AG04449 (cell line): ENCODE measurements at places on chromosomes 12 and 14.
A peak's percentile ranks its signal among the peaks of the same experiment; 100 is the strongest.

GRCh38 chr14:100283984-100284881 is 22.0 kb downstream of the SLC25A29 start:
- no peak for DNase-seq

DNA sequence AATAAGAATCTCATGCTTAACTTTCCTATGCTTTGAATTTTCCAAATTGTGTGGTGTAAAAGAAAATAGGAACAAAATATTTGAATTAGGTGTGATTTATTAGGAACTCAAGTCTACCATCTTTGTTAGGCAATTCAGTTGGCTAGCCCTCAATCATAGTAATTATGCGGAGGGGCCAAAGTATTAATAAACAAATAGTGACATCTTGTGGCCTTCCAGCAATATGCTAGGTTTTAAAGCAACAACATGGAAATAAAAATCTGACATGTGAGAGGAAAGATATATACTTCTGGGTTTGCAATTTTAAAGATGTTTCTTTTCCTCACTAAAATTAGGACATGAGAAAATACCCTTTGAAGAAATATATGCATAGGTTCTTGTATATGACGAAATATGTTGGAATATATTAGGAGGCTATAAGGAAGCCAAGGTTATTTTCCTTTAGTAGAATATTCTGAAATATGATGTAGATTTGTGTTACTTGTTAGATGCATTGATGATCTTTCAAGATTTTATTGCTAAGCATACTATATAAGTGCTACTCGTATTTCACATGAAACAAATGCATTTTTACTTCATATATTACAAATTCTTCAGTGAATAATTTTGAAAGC is 200.4 kb downstream of the PTPRO start:
- DNase-seq = no peak

DNA sequence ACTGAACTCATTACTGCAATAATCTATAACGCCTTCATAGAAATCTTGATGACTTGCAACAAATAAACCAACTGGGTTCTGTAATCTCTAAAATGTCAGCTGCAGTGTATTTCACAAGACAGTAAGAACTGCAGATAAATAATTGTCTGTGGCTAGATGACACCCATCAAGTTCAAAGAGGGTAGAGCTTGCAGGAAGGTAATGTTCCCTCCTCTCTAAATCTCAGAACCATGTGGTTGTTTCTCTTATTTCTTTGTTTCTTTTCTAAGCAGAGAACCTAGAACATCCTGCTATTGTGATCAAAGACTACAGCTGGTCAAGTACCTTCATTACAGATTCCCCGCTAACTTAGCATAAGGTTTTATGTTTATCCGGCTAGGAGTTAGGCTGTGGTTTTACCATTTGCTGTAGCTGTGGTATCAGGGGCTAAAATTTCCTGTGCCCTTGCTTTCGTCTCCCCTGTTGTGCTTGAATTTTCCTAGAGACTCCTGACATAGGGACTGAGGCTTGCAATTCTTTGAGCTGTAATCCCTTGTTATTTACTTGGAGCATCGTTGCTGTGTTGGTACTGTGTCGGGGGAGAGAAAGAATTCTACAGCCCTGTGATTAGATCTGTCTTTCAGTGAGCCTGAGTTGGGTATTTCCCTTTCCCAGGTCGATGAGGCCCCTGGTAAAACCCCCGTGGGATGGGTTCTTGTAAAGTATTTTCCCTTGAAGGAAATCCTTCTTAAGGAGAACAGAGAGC is 253.1 kb upstream of the BTG1 start:
- no peak for DNase-seq

DNA sequence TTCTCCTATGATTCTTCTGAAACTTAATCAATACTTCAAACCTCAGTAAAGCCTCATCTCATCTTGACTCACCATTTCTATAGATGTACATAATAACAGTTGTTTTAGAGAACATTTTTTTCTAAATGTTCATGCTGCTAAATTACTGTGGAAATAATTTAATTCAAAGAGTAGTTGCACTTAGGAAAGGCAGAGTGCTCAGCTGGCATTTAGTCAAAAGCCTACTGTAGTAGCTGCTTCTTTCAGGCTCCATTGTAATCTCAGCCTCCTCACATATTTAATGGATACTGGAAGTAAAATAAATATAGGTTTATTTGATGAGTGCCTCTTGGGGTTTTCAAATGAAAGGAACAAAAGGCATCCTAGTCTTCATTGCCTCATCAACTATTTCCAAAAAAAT is 325.0 kb downstream of the CCER1 start:
- no peak for DNase-seq

DNA sequence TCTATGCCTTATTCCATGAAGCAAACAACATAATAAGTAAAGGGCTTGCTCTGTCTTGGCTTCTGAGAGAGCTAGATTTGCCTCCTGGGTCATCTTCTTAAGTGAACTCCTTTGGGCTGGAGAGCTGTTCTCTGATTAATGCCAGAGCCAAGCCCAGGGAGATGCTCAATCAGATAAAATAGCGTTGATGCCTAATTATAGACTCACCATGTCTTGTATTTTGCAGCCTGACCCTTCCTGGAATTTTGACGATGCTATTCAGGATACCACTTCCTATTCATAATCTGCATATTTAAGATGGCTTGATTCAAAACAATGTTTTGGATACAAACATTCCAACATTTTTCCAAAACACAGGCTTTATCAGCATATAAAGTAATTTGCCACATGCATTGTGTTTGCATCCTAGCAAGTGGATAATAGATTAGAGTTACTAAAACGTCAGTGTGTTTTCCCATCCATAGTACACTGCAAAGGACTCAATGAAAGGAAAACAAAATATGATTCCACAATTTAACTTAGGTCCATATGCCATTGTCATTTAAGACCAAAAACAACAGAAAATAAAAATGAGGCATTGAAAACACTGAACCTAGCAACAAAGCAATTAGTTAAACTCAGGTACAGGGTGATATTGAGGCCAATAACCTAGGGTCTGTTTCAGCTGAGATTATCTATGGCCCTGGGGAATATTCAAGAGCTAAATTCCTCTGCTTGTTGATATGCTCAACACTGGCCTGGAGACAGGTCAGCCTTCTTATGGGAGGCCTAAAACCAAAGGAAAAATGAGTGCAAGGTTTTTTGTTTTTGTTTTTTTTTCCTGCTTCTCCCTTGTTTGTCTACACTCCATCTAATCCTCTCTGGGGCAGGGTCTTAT is 184.2 kb upstream of the FOXN3 start:
- peak; percentile 66 for DNase-seq

- no peak for DNase-seq
These were observed 43.1 kb downstream of the CACNA1C start for GRCh38 chr12:2095878-2096277.

DNA sequence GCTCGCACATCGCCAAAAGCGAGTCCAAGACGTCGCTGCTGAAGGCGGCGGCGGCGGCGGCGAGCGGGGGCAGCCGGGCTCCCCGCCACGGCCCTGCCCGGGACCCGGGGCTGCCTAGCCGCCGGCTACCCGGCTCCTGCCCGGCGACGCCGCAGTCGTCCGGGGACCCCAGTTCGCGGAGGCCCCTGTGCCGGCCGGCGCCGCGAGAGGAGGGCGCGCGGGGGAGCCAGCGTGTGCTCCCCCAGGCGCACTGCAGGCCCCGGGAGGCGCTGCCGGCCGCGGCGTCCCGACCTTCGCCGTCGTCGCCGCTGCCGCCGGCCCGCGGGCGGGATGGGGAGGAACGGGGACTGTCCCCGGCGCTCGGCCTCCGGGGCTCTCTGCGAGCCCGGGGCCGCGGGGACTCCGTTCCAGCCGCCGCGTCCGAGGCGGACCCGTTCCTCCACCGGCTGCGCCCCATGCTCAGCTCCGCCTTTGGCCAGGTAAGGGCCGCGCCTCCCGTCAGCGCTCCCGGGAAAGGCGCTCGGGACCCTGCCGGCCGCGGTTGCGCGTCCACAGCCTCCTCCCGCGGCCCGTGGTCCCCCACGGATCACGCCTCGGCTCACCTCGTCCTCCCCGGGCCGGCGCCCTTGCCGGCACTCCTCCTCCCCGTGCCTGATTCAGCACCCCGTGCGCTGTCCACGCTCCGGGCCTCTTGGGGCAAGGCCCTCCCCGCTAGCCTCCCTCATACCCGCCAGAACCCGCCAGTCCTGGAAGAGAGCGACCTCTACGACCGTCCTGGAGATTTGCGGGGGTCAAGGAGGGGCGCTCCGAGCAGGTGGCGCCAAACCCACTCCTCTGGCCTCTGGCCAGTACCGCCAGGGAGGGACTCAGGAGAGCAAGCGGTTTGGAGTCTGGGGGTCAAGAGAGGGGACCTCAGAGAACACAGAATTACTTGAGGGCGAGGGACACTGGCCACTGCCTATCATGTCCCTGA is 721 bp downstream of the CABP1 start:
- DNase-seq = no peak

- no peak for DNase-seq
These were observed 35.2 kb upstream of the LHX5 start for GRCh38 chr12:113506867-113507266.

DNA sequence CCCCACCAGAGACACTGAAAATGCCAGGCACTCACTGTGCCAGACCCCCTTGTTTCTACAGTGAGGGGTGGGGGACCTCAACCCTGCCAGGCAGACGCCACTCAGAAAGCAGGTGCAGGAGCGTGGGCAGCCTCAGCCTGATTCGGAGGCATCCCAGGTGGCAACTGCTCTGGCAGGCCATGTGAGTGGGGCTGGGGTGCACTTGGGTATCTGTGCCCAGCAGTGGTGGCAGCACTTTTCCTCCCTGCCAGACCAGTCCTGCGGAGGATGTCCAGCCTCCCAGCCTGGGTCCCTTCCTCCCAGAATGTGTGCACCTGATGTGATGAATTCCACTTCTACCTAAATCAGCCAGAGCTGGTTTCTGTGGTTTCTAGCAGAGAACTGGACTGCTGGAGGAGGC is 13.4 kb upstream of the TTC7B start:
- DNase-seq = no peak

DNA sequence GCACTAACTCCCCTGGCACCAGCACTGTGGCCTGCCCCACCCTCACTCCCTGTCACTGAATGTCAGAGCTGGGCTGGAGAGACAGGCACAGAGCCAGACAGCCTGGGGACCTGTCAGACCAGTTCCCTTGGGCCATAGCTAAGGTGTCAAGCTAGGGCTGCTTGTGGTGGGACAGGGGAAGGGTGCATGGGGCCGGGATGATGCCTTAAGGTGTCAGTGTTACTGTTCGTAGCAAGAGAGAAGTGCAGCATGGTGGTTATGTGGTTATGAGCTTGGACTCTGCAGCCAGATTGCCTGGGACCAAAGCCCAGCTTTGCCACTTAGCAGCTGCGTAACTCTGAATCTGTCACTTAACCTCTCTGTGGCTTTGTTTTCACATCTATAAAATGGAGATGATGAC is 3.8 kb downstream of the RAPGEF3 start:
- DNase-seq = no peak

- no peak for DNase-seq
These were observed 27.5 kb downstream of the MGAT4C start for GRCh38 chr12:86228656-86229055.

- DNase-seq = peak; percentile 79
These were observed 45.8 kb upstream of the TMED10 start for GRCh38 chr14:75222208-75222701.
